Activated T-helper 1 cell treated with Interleukin-2 at 50 U/mL for 16 hours (primary cell): ENCODE measurements at places on chromosomes 5 and 9.

GRCh38 chr5:176824604-176825003, 14.2 kb downstream of the UNC5A start:
- DNase-seq, result no peak

DNA sequence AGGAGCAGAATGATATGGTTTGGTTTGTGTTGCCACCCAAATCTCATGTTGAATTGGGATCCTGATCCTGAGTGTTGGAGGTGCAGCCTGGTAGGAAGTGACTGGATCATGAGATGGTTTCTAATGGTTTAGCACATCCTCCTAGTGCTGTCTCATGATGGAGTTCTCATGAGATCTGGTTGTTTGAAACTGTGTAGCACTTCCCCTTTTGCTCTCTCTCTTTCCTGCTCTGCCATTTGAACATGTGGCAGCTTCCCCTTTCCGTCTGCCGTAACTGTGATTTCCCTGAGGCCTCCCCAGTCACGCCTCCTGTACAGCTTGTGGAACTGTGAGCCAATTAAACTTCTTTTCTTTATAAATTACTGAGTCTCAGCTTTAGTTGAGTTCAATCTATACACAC, 756.8 kb upstream of the CDH6 start:
- DNase-seq, result no peak

- DNase-seq, result no peak
Observed at GRCh38 chr5:174550026-174550425, 174.4 kb upstream of the MSX2 start.

DNA sequence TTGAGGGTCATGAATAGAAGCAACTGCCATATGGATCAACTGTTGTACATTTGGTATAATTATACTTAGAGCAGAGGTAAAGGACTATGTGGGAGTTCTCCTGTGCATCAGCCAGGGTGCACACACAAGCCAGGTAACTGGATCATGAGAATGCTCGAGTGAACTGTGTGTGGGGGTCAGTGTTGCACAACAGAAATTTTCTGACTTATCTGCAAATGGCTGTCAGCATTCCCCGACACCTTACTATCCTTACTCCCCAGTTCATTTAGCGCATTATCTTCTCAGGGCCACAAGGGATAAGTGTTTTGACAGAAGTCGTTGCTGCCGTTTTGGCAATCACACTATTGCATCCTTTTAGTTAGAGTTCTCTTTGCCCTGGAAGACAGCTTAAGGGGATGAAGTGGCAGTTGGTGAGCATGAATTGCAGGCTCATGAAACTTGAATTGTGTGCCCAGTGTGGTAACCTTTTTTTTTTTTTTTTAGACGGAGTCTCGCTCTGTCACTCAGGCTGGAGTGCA, 1.7 kb downstream of the CANX start:
- no peak for DNase-seq

DNA sequence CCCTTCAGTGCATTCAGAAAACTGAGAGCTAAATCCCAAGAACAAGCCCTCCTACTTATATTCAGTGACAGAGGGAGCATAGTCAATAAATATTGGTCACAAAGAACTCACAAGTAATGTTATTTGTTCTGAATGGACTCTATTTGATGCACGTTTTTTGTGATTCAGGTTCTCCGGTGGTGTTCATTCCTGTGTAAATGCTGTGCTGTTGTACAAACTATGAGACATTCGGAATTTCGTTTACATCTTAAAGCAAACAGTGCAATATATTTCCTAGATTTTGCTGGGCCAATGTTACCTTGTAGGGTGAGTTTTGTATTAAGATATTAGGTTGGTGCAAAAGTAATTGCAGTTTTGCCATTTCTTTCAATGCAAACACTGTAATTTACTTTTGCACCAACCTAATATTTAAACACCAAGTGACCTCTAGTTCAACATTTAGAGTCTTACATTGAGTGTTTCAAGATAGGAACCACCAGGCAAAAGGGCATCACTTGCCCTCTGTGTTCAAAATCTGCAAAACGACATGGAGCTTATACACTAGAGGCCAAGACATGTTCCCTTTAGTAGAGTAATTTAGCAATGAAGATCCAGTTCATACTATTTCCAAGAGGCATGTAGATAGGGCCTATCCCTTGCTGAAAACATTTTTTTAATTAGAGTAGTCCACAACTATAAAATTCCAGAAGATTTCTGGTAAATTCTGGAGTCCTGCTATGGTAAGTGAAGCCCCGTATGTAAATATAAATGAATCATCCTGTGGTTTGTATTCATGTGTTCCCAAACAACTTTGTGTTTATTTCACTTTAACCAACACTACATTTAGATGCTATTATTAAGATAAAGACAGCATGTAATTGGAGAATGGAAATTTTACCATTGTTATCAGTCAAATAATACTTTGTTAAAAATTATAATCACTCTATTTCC, 444.0 kb upstream of the PTGER4 start:
- DNase-seq, result no peak

DNA sequence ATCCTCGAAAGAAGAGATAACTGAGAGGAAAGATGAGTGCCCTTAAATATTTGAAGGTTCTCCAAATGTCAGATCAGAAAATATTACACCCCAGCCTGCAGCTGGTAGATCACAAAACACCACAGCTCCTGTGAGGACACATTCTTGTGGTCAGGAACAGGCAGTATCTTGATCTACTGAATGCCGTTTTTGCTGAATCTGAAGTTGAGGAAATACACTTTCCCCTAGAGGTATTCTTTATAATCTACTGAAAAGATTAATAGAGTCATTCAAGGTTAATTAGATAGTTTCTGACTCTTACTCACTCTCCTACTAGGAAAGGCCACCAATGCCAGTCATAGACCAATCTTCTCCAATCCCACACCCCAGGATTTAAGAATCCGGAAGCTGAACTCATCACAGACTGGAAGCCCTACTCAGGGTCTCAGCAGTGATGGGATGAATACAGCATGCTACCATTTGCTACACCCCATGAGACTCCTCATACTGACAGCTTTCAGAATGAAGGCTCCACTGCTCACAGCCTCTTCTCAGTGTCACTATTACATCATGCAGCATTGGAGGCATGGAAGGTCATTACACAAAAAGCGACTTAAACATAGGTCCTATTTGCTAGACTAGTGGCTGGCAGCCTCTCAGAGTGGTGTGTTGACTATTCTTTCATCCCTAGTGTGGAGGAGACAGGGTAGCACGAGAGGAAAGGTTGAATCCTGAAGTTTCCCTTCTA, 143.9 kb upstream of the SLC1A3 start:
- DNase-seq, result no peak

DNA sequence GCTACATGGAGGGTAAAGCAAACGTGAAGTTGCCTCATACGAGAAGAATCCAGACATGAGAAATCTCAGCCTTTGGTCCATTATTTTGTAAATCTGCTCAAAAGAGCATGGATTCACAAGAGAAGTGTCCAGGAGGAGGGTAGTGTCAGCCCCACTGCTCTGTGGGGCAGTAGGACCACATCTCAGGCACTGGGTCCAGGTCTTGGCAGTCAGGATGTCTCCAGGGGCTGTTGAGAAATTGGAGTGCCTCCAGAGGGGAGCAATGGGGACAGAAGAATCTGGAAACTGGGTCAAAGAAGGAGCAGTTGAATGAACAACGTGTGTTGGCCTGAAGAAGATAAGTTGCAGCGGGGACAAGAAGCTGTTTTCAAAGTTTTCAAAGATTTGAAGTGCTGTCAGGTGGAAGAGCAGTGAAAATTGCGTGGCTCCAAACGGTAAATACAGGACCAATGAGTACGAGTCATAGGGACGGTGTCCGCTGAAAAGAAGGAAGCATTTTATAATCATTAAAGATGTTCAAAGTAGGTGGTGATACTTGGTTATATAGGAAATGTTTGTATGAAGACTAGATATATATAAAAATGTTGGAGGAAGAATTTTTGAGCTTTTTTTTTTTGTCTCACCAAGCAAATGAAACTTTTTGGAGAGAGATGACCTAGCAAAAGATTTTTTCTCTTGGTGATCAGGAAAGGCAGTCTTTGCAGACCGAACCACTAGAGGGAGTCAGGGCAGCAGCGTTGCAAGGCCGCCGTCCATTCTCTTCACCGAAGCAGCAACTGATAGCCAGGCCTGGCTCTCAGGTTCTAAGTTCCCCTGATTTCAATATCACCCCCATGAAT, 57.1 kb upstream of the ZBED3 start:
- DNase-seq, result peak; percentile 7

DNA sequence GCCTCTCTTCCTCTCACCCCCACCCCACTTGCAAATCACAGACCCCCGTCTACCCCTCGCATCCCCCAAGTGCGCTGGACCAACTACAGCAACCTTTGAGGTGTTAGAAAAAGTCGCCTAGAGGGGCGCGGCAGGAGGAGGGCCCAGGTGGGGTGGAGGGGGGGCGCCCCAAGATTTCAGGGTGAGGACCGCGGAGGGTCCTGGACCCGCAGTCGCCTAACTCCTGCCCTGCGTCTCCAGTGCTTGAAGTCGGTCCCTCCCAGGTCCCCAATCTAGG, 379 bp upstream of the EGFLAM start:
- no peak for DNase-seq

- DNase-seq, result no peak
Observed at GRCh38 chr5:34563931-34564709, 92.0 kb upstream of the RAI14 start.

DNA sequence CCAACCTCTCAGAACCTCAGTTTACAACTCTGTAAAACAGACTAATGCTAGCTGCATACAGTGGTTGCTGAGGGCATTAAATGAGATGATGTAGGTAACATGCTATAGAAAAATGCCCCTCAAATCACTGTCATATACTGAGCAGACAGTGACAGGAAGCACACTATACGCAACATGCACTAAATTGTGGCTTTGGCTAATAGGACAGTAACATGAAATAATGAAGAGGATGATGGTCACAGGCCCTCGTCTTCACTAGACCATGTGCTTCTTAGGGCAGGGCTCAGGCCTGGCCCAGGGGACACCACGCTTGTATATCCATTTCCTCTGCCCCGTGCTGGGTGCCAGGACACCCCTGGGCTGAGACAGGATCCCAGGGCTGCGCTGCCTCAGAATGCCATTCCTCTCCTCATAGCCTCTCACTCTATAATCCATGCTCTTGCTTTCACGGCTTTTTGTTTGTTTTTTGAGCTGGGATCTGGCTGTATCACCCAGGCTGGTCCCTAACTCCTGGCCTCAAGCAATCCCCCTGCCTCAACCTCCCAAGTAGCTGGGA, 18.9 kb downstream of the CSF1R start:
- no peak for DNase-seq

DNA sequence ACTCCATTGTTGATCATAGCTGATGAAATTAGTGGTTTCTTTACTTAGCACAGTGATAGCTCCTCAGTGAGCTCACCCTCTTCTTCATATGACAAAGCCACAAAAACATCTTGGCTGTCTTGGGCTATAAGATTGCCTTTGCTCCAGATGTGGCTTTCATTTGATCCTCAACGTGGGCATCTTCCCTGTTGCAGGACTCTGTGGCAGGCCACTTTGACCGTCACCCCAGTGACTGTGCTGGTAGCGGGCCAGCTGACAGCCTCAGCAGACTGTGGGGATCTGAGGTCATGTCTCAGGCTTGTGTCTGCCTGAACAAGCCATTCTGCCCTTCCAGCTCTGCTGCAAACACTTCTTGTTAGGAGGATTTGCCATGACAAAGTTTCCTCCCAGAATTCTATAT, 422.2 kb downstream of the NR2F1-AS1 start:
- DNase-seq, result no peak

GRCh38 chr5:165224366-165225045, 1719.1 kb downstream of the MAT2B start:
- no peak for DNase-seq

DNA sequence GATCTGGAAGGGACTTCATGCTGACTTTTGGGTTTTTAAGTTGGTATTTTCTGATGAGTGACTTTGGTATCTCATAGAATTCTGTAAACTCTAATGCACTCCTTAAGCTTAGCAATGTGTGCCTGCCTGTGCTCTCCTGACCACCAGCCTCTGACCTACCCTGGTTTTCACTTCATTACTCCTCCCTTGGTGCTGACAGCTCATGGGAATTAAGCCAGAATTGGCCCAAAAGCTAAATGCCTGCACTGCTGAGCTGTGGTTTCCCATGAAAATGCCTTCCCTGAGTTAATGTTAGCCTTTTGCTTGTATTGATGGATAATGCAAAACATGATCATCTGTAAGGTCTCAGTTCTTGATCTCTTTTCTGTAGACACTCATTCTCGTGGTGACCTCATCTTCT, 308.0 kb downstream of the DOCK8 start:
- DNase-seq, result no peak

DNA sequence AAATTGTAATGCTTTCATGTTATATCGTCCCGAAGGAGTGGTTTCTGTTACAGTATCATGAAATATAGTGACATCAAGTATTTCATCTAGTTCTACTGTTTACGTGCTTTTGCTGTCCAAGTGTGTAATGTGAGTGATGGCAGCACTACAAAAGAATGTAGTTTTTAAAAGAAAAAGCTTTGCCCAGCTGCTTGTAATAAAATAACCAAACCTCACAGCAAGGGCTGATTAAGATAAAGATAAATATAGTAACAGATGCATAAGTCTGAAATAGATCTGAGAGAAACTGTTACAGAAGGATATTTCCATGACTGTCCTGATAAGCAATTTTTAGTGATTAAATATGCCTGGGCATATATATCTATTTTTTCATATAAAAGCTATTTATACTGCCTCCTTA, 106.4 kb downstream of the AUH start:
- no peak for DNase-seq

- DNase-seq, result no peak
Observed at GRCh38 chr9:91886414-91887076, 63.5 kb downstream of the ROR2 start.

- DNase-seq, result no peak
Observed at GRCh38 chr9:37412431-37413151, 9.9 kb upstream of the GRHPR start.

DNA sequence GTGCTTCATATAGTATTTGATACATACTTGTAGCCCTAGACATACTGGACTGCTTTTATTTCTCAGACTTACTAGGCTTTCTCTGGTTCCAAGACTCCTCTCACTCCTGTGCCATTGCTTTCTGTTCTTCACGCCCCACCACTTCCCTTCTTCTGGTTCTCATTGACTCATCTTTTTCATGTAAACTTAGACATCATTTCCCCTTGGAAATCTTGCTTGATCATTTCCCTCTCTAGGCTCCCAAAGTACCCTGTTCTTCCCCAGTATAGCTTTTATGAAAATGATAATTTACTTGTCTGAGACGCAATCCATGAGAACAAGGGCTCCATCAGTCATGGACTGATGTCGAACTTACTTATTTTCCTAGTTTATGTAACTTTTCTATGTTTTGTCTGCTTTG, 83.5 kb downstream of the TLR4 start:
- DNase-seq, result no peak

DNA sequence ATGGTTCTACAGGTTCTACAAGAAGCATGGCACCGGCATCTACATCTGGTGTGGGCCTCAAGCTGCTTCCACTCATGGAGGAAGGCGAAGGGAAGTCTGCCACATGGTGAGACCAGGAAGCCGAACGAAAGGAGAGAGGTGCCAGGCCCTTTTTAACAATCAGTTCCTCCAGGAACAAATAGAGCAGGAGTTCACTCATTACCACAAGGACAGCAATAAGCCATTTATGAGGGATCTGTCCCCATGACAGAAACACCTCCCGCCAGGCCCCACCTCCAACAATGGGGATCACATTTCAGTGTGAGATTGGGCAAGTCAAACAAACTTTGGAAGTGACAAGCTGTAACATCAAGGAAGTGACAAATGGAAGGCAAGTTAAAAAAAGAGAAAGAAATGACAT, 95.5 kb upstream of the PTPN3 start:
- DNase-seq, result no peak
